ENCODE measurements at places on chromosomes 6 and 20.

GRCh38 chr20:57384486-57384885, 6.7 kb upstream of the RBM38 start:
- DNase-seq: no peak

DNA sequence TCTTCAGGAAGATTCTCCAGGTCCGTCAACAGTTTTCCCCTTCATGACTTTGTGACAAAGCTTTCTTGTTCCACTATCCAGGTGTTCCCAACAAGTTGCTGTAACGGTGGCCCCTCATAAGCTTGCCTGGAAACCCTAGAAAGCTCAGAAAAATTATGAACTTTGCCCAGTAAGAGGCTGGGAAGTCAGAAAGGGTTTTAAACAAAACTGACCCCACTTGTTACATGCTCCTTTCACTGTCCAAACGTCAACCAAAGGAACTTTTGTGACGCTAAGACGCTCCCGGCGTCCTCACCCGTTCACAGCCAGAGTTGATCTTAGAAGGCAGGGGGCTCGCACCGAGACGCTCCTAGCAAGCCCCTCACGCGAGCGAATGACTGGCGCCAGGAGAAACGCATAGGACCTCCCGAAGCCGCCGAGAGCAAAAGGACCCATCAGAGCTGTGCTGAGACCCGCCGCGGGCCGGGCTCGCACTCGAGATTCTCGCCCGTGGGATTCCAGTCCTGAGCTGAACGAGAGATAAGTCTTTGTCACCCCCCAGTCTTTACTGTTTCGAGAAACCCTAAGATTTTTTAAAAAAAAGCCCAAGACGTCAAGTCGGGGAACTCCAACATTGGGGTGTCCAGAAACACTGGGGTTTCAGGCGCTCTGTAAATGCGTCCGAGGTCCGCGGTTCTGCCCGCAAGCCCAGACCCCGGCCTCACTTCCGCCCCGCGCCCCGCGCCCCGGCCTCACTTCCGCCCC, 544 bp upstream of the ACAT2 start:
- DNase-seq: peak; percentile 41

- peak; percentile 100 for DNase-seq
These were observed at the start of gene SPAG4 for GRCh38 chr20:35615667-35616464. TSS of gene SPAG4 (plus strand) at chr20:35615829. CDS start at chr20:35616004, 175 bp downstream.

GRCh38 chr20:32470025-32470861, 112.1 kb downstream of the ASXL1 start:
- DNase-seq: no peak

GRCh38 chr6:33211136-33211535, 2.8 kb downstream of the RING1 start:
- no peak for DNase-seq

GRCh38 chr20:36268440-36269342, 32.4 kb downstream of the AAR2 start:
- no peak for DNase-seq

DNA sequence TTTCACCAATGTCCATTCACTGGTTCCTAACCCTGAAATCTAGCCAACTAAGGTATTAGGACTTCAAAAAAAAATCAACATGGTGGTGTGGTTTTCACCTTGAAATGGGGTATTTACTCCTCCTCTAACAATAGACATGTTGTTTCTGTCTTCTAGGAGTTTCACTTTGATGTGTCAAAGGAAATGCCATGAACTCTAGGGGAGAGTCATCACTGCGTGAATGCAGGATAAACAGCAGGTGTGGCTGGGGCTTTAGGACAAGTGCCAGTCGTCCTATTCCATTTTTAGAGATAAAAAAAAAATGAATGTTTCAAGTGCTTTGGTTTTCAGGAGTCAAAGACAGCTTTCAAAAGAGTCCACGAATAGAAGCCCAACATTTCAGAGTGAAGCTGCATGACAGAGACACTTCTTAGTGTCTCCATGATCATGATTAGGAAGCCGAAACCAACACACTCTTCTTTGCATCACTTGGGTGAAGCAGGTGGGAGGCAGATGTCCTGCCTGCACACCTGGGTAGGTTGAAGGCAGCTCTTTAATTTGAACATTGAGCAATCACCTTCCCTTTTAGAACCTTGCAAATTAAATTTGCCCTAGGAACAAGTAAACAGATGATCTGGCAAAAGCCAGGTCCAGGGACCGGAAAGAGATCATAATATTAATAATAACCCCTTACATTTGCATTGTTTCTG, 328.5 kb upstream of the PRDM1 start:
- no peak for DNase-seq

- DNase-seq: no peak
These were observed 12.8 kb downstream of the ZDHHC14 start for GRCh38 chr6:157393669-157394327.

DNA sequence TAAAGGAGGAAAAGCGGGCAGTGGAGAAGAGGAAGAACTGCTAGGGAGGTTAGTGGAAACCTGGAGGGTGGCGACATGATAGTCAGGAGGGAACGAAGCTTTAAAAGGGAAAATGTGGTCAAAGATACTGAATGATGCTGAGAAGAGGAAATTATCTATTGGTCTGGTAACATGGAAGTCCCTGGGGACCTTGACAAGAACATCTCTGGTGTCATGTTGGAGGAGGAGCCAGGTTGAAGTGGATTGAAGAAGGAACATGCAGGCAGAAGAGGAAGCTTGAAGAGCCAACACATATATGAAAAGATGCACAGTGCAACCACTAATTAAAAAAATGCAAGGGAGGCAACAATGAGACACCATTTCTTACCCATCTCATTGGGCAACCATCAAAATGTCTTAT, 251.9 kb upstream of the RNF24 start:
- DNase-seq: no peak

GRCh38 chr6:109456111-109456583, 575 bp upstream of the MICAL1 start:
- DNase-seq: no peak

DNA sequence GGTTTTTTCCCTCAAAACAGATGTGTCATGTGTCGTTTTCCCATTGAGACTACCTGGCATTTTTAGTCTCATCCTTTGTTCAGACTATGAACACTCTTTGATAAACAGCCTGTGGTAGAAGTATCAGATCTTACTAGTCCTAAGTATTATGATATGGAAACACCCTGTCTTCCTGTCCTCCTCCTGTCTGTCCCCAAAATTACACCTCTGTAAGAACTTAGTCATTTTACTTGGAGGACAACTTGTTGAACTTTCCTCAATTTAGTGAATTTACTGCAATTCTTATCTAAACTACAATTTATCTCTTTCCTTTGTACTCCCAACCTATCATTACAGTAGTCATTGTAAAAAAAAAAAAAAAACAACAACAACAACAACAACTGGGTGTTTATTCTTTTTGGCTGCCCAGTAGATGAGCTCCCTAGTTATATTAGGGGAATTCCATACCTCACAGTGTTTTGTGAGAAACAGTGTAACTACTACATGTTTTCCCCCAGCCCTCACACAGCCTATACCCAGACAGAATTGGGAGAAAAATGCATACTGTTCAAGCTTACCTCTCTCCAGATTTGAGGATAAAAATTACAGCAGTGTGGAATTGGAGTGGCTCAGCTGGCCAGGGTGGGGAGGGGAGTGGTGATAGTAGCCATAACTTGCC, 18.5 kb upstream of the ERVFRD-1 start:
- DNase-seq: no peak

DNA sequence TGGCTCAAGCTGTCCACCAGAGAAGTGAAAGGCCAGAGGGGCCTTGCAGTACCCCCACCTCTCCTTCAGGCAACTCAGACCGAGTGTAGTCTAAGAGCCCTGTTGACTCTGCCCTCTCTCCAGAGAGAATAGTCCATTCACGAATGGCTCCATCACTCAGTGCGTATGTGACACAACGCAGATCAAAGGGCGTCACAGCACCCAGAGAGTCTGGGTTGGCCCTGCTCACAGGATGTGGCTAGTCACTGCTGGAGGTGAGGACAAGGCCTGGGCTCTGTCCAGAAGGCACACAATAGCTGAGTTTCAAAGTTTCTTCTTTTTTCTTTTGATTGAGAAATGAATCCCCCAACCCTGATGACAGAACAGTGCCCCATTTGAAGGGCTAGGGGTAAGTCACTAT, 74.1 kb downstream of the TRMT11 start:
- DNase-seq: no peak

- no peak for DNase-seq
These were observed 275.6 kb downstream of the TFAP2B start for GRCh38 chr6:51094271-51094670.

DNA sequence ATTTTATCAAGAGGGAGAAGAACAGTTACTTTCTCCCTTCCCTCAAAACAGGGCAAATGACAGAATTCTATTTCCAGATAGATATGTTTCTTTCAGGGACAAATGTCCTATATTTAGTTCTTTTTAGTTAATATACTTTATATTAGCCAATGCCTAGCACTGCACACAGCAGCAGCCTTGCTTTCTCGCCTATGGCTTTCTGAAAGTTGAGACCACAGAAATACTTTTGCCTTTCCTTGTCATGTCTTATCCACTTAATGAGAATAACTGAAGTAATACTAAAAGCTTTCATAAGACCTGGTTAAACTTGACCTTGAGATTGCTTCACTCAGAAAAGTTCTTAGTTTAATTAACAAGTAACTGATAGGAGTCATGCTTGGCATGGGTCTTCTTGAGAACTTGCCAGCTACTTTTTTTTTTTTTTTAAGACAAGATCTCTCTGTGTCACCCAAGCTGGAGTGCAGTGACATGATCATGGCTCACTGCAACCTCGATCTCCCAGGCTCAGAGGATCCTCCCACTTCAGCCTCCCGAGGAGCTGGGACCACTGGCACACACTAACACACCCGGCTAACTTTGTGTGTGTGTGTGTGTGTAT, 159.3 kb downstream of the CDKAL1 start:
- no peak for DNase-seq

DNA sequence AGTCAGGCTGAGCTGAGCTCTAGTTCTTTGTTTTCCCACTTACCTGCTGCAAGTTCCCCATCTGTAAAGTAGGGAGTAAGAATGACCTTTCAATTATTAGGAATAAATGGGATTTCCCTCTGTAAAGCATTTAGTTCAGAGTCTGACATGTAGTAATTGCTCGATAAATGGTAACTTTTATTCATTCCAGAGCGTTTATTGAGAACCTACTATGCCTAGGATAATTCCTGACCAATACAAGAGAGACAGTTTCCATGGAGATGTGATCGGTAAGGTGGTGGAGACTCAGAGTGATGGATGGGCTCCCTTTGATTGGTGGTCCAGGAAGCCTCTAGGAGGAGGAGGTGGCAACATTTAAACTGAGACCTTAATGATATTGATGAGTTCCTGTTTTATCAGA, 5.6 kb downstream of the PLEKHG1 start:
- DNase-seq: no peak

DNA sequence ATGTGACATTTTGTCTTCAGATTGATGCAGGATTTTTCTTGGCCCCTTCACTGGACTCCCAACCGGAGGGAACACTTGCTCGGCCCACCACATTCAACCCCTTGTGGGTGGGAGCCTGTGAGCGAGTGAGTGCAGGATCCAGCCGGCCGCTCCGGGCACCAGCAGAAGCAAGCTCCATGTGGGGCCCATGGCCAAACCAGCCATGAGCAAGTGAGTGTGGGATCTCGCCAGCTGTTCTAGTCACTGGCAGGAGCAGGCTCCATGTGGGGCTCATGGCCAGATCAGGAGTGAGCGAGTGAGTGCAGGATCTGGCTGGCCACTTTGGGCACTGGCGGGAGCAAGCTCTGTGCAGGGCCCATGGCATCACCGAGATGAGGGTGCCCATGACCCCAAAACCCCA, 42.6 kb downstream of the OSTM1 start:
- no peak for DNase-seq

GRCh38 chr6:5657684-5658430, 348.9 kb downstream of the NRN1 start:
- DNase-seq: no peak

DNA sequence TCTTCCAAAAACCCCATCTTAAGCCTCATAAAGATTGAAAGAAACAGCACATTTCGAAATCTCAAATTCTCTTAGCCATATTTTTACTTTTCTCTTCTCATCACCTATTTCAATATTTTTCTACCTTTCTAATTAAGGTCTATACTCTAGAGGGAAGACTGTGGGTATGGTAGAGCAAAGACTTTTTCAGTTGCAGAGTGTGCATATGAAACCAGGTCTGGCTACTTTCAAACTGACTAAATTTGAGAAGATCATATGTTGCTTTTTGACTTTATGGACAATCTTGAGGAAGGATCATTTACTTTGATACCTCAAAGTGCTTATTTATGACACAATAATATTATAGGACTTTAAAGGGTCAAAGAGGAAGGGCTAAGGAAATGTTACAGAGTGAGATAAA, 20.7 kb downstream of the FILIP1 start:
- no peak for DNase-seq

DNA sequence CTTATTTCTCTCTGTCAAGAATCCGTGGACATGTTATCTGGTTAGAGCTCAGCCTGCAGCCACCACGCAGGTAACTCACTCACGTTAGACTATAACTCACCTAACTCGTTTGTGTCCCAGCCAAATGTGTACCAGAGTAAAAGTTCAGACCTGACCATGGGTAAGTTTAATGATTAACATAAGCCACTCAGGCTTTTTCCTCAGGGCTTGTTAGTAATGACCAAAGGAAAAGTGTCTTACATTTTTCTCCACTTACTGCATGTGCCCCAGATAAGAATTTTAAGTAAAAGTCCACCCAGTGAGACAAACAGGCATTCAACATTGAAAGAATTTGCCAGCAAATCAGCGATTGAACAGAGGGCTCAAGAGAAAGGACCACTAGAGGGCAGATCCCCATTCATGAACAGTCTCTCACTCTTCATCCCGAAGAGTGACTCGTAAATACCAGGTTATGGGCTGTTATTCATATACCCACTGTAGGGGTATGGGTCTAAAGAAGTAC, at the start of gene PKHD1:
TSS of gene PKHD1 (minus strand) at position 116 of the 502 bp plus-strand sequence. CDS start 2,680 bp downstream, outside the sequence.
- DNase-seq: no peak
